Stimulated activated CD8-positive, alpha-beta memory T cell treated with anti-CD3 and anti-CD28 coated beads, Interleukin-12 subunit alpha, Interleukin-12 subunit beta, amount 100 ng/mL, for 1 hour (primary cell): ENCODE measurements at places on chromosomes 1 and 21.

DNA sequence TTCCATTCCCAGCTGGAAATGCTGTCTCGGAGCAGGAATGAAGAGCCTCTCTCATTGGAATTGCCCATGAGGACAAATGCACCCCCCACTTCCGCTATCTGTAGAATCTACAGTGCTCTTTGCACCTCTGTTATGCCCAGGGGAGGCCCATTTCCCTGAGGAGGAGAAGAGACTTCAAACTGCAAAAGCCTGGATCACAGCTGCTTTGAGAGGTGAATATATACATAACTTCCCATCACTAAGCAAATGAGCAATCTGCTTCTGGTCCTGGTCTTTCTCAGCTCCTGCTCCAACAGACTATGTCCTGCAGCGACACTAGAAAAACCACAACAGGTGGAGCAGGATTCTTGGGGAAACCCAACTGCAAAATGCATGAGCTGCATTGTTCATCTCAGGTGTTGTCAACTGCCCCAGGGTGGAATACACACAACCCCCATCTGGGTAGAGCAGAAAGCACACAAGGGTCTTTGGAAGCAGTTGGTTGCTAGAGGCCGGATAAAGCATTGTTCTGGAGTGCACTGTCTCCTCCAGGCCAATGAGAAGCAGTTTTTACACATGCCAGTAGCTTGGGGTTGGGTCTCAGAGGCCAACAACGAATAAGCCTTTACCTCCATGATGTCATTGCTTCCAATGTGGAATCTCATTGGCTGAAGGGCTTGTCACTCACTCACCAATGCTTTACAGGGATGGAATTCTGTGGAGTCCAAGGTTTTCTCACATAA is 67.7 kb upstream of the RAB4A start:
- no peak for DNase-seq

DNA sequence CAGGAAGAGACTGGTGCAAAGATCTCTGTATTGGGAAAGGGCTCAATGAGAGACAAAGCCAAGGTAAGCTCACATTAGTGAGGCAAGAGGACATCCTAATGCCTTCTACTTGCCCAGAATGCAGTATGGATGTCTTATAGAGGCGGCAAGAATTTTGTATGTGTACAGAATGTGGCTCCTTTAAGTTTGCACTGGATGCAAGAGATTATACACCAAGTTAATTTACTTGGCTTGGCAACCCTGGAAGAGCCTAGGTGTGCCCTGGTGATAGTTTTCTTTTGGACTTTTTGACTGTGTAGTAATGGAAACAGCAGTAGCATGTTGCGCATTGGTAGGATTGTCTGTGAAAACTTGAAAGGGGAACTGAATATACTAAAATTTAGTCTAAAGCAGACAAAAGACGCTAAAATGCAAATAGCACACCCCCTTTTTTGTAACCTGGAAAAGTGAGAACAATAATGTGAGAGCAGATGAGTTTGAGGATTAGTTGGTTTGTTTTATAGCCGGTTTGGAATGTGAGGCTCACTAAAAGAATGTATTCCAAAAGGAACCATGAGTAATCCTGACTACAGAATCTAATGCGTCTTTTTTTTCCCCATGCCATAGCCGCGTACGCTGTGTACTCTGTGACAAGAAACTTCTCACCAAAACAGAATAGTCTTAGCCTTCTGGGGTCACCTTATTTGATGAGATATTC is 18.1 kb downstream of the KHDRBS1 start:
- DNase-seq = no peak

DNA sequence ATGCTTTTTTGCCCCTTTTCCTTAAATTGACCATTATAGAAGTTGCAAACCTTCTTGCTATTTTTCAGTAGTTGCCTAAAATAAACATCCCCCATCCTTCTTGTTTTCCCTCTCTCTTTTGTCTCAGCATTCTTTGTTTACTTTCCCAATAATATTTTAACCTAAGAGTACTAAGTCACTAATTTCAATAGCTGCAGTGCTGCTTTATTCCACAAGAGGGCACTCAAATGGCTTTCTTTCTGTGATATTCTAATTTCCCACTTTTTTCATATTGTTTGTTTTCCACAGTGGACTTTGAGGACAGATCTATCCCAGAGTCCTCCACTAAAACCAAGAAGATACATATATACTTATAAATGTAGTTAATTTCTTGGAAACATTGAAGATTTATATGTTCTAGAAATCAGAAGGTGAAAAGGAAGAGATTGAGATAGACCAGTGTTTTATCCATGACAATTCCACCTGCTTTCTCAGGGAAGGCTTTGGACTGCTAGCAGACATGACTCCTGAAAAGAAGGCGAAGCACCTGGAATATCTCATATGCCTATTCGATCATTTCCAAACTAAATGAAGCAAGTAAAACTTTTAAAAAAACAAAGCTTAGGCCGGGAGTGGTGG is 104.8 kb upstream of the GRIK1 start:
- DNase-seq = no peak

GRCh38 chr1:24308365-24309015 is 10.7 kb upstream of the GRHL3 start:
- DNase-seq = no peak

DNA sequence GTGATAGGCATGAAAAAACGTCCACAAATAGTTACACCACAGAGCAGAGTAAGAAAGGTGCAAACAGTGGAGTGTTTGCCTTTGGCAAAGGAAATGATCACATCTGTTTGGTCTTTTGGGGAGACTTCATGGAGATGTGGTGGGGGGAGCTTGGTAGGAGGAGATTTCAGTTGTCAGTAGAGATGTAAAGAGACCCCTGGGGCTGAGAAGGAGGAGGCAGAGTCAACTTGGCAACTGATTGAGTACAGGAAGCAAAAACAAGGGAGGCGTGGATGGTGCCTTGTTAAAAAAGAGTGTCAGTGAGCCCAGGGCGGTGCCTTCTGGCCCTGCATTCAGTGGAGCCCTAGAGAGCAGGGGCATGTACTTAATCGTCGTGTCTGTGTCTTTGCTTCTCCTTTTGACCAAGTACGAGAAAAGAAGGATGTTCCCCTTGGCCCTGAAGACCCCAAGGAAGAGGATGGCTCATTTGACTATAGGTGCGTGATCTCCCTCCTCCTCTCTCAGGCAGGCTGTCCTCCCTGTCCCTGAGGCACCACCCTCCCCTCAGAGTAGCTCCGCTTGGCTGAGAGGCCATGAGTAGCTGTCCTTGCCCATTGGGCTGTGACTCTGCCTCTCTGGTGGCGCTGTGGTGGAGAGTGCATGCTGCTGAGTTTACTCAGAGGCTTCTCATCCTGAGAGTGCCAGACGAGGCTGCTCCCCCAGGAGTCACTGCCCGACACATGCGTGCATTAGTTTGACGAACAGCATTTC is 30.4 kb upstream of the CNTN2 start:
- DNase-seq = no peak

GRCh38 chr1:177648138-177648537 is 321.7 kb downstream of the SEC16B start:
- no peak for DNase-seq

DNA sequence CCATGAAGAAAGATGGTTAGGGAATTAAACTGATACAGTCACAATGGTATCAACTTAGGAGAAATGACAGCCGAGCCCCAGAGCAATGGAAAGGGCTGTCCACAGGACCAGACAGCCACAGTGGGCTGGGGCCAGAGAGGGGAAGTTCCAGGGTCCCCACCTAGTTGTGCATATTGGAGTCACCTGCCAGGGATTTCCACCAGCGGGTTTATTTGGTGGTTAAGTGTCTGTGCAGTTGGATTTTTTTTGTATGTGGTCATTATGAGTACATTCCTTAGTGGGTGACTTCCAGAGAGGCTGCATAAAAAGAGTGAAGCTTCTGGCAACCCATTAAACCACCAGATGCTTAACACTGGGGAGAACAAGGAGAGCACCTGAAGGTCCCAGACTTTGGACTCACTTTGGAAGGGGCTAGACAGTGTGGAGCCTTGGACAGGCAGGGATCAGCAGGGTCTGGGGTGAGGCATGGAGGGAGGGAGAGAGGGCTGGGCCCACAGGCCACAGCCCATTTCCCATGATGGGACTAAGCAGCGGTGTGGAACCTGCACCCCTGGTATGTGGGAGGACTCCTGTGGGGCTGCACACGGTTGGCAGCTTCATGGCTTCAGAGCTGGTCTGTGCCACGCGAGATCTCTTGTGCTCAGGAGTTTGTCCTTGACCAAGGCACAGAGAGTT is 7.8 kb upstream of the PTTG1IP start:
- no peak for DNase-seq

DNA sequence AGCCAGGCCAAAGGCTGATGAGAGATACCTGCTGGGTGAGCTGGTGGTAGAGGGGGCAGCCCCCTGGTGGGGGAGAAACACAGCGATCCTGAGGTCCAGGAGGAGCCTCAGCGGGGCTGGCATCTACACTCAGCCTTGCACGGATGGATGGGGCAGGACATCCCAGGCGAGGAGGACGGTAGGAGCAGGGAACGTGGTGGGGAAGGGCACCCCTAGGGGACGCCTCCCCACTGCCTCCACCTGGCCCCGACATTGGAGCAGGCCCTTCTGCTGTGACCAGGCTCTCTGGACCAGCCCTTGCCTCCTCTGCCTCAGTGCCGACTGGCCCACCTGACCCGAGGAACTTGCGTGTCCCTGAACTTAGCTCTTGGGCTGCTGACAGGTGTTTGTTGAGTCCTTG is 6.4 kb upstream of the MMEL1 start:
- DNase-seq = no peak
